Activated naive CD4-positive, alpha-beta T cell treated with Interleukin-2 at 50 U/mL for 16 hours (primary cell): ENCODE measurements at places on chromosomes 4 and X.

DNA sequence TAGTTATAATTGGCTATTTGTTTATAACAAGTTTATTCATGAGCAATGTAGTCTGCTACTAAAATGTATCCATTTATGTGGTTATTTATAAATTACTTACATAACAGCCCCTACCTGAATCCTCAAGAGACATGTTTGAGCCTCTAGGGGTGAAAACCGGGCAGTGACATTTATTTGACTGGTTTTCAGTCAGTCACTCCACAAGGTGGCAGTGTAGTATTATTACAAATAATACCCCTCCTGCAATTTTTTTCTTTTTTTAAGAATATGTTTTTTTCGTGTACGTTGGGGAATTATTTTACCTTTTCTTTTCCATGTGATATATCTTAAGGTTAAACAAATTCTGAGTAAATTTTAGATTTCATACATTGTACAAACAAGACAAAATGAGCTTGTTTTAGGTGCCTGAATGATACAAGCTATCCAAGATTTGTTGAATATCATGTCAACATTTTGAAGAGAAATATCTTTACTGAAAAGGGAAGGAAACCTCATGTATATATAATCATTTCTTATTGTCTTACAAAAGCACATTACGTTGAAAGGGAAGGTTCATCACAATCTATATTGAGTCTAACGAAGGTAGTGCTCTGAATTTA lies 598.7 kb upstream of the TECRL start:
- no peak for DNase-seq

GRCh38 chr4:125091-125771 lies 930 bp downstream of the ZNF718 start:
- no peak for DNase-seq

- no peak for DNase-seq
Measured at GRCh38 chrX:44006081-44006480, 32.9 kb upstream of the NDP start.

- DNase-seq, result no peak
Measured at GRCh38 chr4:51835855-51836254, 7.1 kb upstream of the DCUN1D4 start.

GRCh38 chr4:40915318-40916217 lies 165.8 kb downstream of the NSUN7 start:
- DNase-seq, result peak; percentile 11

DNA sequence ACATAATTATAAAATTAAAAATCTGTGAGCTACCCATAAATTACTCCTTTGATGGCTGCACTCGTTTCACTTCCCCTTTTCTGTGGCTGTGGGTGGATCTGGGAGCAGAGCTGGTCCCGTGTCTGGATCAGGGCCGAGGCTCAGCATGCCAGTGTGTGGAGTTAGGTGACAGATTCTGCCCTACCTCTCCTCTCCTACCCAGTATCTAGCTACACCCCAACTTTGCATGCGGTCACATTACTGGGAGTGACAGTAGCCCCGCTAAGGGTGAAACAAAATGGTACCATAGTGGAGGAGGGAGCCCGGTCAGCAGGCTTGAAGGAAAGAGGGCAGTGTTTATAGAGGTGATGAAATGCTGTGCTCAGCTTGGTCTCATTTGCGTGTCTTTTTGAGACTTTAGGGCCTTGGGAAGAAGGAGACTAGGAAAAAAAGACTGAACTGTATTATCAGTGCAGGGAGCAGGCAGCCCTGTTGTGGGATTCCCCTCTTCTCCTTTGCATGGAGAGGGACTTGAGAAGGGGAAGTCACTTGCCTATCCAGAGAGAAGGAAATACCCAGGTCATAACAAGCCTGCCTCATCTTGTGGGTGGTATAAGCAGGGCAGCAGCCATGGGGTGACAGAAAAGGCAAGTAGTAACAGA lies 48.4 kb downstream of the ARHGAP10 start:
- DNase-seq, result no peak

GRCh38 chr4:28378109-28378830 lies 1517.6 kb downstream of the STIM2 start:
- no peak for DNase-seq

- no peak for DNase-seq
Measured at GRCh38 chrX:11419102-11419501, 125.9 kb downstream of the AMELX start.

DNA sequence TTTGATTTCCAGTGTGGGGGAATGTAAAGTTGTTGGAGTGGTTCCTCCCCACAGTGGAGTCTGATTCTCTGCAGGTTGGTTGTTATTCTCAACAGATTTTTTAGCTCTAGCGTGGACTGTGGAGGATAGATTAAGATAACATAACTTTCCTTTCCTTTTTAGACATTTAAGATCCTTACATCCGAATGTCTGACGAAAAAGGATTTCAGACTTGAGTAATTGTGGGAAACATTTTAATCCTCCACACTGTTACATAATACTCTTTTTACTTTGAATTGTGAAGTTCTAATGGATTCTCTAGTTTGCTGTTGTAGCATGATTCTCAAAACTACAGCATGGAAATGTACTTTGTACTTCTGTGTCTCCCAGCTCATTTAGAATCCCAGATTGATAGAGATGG lies 107.8 kb downstream of the ARHGAP10 start:
- DNase-seq, result no peak

DNA sequence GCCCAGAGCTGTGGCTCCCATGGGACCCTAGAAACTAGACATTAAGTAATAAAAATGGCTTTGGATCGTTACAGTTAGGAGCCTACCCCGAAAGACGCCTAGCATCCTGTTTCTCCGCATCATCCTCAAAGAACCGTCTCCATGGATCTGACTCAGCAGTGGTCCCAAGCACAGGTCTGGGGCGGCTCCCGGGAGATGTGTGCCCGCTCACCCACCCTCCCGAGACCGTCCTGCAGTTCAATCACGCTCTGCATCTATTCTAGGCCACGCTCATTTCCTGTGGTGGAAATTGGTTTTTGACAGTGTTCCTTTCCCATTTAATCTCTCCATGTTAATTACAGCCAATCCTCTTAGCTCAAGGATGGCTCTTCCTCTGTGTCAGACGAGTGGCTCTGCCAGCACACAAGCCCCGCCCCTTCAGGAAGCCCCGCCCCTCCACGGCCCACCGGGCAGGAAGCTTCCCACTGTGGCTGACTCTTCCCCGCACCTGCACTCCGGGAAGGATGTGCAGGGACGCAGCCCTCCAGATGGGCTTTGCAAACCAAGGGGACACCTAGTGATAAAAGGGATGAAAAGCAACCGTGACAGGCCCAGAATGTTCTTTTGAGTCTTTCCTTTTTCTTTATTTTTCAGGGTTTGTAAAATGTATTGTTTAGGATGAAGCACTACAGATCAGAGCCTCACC lies 34.5 kb upstream of the HELT start:
- peak; percentile 57 for DNase-seq

DNA sequence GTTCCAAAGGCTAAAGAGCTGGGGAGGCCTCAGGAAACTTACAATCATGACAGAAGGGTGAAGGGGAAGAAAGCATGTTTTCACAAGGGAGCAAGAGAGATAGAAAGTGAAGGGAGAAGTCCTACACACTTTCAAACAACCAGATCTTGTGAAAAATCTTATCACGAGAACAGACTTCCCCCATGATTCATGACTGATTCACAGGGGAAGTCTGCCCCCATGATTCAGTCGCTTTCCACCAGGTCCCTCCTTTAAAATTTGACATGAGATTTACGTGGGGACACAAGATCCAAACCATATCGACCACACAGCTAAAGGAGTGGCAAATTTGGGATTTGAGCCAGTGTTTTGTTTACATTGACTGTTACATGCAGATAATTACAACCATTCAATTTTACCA lies 971.1 kb upstream of the HS3ST1 start:
- DNase-seq, result no peak

- DNase-seq, result no peak
Measured at GRCh38 chr4:173217075-173217474, 48.5 kb downstream of the GALNT7 start.

DNA sequence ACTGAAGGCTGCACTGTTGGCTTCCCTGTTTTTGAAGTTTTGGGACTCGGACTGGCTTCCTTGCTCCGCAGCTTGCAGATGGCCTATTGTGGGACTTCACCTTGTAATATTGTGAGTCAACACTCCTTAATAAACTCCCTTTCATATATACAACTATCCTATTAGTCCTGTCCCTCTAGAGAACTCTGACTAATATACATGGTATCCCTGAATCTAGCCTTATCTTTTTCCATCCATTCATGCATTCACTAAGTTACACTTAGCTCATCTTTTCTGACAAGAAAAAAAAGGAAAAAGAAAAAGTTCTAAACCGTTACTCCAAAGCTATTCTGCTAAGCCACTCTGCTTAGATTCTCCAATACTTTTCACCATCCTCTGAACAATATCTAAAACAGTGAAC lies 1260.2 kb upstream of the PCDH7 start:
- DNase-seq, result no peak

- DNase-seq, result no peak
Measured at GRCh38 chrX:72498782-72499181, 73.9 kb downstream of the HDAC8 start.

- no peak for DNase-seq
Measured at GRCh38 chrX:41686788-41687187, 2.0 kb upstream of the GPR34 start.

GRCh38 chrX:120306630-120307029 lies 4.6 kb downstream of the TMEM255A start:
- no peak for DNase-seq

DNA sequence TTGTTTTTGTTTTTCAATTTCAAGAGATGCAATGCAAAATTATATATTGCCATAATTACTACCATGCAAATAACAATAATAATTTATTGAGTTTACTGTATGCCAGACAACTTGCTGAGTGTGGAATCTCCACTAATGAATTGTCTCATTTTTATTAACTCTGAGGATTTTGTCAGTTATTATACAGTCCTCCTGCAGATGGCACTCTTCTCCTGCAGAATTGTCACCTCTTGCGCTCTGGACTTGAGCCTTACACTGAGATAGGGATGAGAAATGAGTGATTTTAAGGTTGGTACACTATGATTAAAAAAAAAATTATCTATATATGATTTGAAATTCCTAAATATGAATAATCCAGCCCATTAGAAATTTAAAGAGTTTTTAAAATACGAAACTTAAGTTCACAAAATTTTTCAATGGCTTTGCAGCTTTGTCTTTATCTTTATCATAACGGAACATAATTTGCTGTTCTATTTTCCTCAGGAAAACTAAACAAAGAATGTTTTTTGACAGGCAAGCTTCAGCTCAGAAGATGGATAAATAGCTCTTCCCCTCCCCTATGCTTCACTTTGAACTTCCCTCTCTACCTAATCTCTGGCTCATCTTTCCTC lies 12.7 kb upstream of the PAQR3 start:
- no peak for DNase-seq

GRCh38 chr4:13615161-13615560 lies 12.4 kb downstream of the BOD1L1 start:
- no peak for DNase-seq

DNA sequence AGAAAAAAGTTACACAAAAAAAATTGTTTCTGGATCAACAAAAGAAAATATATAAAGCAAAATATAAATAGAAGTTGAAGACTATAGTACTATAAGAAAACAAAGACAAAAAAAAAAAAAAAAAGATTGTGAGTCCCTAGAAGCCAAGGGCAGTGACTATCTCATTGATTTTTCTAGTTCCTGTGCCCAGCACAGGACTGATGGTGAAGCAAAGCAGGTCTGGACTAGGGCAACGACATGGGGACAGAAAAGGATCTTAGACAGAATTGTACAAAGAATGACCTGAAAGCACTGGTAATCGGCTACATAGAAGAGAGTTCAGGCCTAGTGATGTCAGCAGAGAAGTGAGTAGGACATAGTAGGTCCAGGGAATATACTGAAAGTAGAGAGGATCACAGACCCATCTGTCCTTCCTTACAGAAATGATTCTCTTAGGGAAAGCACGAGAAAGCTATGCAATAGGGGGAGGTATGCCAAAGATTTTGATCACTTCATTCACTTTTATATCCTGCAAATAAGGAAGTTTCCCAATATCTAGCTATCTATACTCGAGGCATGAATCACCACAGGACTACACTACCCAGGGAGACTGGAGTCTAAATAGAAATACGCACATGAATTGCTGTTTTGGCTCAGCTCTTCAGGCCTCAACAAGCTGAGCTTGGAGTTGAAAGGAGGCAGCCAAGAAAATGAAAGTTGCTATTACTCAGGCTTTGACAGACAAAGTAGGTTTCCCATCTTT lies 230.9 kb upstream of the GPC4 start:
- no peak for DNase-seq

DNA sequence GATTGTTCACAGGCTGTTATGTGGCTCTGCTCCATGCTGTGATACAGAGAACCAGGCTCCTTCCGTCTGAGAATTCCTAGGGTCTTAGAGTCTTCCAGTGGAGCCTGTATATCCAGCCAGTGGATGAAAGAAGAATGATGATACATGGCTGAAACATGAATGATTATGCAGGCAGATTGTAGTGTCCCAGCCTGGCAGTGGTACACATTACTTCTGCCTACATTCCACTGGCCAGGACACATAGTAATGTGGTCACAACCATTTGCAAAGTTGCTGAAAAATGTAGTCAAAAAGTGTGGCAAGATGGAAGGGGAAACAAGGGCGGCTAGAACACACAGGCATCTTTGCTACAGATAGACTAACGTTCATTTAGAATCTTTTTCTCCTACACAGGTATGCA lies 4.5 kb upstream of the GBA3 start:
- no peak for DNase-seq

DNA sequence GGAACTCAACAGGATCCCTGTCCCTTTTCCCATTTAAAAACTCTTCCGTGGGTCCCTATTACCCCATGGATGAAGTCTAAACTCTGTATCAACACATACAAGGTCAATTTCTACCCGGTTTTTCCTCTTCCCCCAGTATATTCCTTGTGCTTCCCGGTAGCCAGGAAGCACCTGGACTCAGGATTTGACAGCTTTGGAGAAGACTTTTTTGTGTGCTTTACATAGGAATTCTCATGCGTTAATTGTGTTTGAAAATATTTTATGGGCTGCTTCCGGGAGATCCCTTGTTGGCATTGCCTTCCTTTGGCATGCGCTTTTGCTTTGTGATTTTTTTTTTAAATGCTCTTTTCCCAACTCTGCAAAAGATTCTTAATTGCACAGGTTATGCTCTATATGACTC lies 7.2 kb downstream of the SMS start:
- no peak for DNase-seq

DNA sequence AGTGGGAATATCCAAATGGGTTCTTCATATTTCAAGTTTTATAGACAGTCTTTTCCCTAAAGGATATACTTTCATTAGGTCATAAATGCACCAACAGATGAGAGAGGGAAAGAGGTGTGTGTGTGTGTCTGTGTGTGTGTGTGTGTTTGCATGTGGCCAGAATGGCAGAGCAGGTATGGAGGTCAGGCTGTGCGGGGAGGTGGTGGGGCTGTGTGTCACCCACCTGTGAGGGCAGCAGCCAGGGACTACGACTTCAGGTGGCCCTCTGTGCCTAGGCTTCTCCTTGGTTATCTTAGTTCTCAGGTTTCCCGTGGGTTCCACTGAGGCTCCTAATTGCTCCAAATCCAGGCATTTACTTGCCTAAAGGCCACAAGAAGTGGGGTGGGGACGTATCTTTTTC lies 14.6 kb downstream of the HAND2 start:
- DNase-seq, result no peak

GRCh38 chrX:97898798-97899197 lies 1015.1 kb downstream of the RPA4 start:
- DNase-seq, result no peak
